ENCODE measurements at places on chromosomes 6 and 20.

GRCh38 chr20:40600441-40601219, 88.4 kb downstream of the MAFB start:
- no peak for DNase-seq

DNA sequence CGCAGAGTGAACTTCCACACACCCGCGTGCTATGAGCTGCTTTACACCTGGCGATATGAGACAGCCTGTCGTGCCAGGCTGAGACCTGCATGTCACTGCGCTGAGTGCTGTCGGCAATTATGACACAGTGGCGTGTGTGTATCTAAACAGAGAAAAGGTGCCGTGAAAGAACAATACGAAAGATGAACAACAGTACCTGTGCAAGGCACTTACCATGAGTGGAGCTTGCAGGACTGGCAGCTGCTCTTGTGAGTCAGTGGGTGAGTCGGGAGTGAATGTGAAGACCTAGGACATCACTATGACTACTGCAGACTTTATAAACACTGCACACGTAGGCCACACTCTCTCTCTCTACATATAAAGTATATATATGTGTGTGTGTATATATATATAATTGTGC, 68.5 kb upstream of the DUSP22 start:
- no peak for DNase-seq

DNA sequence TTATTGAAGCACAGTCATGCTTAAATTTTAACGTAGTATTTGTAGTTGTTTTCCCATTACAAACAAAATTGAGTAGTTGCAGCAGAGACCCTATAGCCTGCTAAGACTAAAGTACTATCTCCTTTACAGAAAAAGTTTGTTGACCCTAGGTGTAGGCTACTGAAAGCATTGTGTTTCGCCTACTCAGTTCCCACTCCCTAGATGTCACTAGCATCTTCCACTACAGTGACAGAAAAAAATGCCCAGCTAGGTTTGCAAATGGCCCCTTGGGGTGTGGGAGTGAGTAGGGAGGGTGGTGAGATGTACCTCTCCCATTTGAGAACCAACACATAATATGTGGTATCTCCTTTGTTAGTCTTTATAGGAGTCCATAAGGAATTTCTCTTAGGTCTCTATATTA, 34.5 kb downstream of the UBR2 start:
- no peak for DNase-seq

GRCh38 chr20:37938181-37938750, 35.3 kb downstream of the VSTM2L start:
- no peak for DNase-seq

DNA sequence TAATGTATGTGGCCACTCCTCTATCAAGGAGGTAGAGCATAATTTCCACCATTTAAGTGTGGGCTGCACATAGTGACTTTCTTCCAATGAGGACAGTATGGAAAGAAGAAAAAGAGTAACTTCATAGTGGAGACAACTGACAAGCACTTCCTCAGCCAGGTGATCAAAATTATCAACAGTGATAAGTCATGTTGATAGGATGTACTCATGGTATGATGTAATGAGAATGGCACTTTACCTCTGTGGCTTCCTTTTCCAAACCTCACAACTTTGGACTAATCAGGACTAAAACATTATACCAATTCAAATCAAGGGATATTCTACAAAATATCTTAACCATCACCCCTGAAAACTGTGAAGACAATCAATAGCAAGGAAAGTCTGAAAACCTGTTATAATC, 302.3 kb upstream of the CITED2 start:
- no peak for DNase-seq

DNA sequence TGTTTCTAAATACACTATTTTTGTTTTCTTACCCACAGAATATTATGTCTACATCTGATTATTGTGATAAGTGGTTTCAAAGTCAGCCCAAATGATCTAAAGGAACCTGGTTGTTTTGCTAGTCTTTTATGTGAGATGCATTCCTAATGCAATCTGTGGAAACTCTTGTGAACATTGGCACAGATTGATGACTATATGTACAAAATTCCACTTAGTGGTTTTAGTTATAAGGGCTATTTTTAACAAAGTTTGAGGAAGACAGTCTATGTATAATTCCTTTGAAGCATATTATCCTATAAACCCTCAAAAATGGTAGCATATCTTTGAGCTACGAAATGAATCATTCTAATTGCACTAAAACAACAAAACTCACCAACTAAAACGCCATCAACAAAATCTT, 140.9 kb downstream of the GRIK2 start:
- DNase-seq = no peak

GRCh38 chr6:15427331-15428070, 181.6 kb downstream of the JARID2 start:
- DNase-seq = no peak

GRCh38 chr6:50330963-50331362, 281.2 kb upstream of the DEFB112 start:
- no peak for DNase-seq

DNA sequence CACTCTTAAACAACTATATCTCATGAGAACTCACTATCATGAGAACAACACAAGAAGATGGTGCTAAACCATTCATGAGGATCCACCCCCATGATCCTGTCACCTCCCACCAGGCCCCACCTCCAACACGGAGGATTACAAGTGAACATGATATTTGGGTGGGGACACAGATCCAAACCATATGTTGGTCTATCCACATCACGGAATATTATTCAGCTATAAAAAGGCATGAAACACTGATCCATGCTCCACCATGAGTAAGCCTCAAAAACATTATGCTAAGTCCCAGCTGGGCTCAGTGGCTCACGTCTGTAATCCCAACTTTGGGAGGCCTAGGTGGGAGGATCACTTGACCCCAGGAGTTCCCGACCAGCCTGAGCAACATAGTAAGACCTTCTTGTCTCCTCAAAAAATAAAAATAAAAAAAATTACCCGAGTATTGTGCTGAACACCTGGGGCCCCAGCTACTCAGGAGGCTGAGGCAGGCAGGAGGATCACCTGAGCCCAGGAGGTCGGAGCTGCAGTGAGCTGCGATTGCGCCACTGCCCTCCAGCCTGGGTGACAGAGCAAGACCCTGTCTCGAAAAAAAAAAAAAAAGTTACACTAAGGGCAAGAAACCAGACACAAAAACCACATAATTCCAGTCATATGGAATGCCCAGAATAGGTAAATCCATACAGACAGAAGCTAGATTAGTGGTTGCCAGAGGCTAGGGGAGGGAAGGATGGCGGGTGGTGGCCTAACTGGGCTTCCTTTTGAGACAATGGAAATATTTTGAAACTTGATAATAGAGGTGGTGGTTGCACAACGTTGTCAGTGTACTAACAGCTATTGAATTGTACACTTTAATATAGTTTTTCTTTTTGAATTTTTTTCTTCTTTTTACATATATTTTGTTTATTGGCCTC, 43.1 kb downstream of the ZNF217 start:
- DNase-seq = no peak

DNA sequence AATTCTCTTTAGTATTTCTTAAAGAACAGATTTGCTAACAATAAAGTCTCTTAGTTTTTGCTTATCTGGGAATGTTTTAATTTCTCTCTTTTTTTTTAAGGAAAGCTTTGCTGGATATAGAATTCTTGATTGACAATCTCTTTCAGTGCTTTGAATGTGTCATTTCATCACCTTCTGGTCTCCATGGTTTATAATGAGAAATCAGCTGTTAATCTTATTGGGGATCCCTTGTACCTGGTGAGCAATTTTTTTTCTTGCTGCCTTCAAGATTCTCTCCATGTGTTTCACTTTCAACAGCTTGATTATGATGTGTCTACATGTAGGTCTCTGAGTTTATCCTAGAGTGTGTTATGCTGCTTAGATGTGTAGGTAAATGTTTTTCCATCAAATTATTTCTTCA, 16.4 kb upstream of the PSMF1 start:
- no peak for DNase-seq

DNA sequence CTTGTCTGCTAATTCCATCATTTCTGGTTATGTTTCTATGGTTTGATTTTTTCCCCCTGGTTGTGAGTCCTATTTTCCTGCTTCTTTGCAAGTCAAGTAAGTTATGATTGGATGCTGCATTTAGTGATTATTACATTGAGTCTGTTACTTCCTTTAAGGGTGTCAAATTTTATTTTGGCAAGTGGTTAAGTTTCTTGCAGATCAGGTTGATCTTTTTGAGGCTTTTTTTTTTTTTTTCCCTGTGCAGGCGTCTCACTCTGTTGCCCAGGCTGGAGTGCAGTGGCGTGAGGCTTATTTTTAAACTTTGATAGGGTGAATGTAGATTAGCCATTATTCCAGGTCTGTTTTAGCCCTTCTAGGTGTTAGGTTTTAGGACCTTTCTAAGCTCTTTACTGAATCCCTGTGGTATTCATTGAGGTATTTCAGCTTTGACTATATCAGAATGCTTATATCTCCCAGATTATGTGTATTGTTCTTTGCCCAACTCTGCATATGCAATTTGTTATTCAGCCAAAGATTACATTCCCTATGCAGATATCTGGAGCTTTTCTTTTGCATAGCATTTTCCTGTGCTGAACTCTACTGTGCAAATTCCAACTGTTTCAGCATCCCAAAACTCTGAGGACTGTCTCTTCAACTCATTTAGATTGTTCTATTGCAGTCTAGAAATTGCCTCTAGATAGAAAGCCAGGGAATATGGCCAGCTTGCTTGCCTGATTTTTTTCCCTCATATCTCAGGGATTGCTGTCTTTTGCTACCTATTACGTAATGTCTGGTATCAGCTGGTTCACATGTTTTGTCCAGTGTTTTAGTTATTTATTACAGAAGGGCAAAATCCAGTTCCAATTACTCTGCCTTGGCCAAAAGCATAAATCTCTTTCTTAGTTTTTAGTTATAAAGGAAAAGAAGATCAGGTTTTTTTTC, 113.3 kb downstream of the AFG1L start:
- DNase-seq = no peak

- DNase-seq = no peak
Measured at GRCh38 chr6:132161283-132161682, 210.1 kb upstream of the CCN2 start.

Measured in activated CD4-positive, alpha-beta T cell treated with anti-CD3 and anti-CD28 coated beads for 24 hours (primary cell).